ENCODE measurements at places on chromosomes 7 and 10.

GRCh38 chr7:125326666-125327255 is 397.1 kb upstream of the POT1 start:
- no peak for DNase-seq

- peak; percentile 69 for DNase-seq
Observed at GRCh38 chr7:84998665-84999064, 188.2 kb downstream of the SEMA3D start.

DNA sequence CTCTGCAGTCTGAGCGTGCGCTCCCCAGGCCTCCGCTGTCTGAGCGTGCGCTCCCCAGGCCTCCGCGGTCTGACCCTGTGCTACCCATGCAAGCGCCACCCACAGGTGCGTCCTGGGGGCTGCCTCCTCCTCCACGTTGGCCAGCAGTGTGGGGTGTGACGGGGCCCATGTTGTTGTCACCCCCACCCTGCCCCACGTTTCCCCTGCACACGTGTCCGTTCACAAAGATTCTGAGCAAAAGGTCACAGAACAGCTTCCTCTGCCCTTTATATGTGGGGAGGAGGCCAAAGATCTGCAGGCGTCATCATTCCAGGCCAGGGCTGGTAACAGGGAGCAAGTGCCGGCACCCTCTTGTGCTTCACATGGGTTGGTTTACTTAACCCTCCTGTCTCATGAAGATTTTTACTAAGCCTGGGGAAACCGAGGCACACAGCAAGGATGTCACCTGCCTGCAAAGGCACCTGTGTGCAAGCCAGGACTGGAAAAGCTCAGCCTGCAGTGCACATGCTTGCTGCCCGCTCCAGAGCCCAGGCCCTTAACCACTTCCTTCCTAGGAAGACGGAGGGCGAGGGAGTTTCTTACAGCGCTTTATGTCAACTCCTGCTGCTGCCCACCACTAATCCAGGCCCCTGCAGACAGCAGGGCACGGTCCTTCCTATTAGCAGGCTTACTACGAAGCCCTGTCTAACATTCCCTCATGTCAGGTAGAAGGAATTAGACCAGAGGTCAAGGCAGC is 4.8 kb downstream of the GPR146 start:
- no peak for DNase-seq

DNA sequence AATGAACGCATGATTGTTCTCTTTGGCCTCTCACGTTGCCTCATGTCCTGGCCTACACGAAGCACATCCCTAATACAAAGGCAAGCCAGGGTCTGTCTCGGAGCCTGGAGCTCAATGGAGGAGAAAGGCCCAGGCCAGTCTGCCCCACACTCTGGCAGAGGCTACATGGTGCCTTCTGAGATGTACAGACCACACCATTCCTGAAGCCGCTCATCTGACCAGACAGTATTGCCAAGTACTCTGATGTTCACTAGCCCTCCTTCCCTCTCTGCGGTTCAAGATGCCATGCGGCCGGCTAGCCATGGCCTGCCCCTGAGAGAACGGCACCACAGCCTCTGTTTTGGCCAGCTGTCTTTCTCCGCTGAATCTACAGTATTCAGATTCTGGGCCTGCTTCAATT is 5.9 kb downstream of the BNIP3 start:
- no peak for DNase-seq

- DNase-seq, result no peak
Observed at GRCh38 chr7:77524731-77525130, 12.4 kb upstream of the PTPN12 start.

- no peak for DNase-seq
Observed at GRCh38 chr7:150340875-150341262, 560 bp downstream of the RARRES2 start.

GRCh38 chr7:139681812-139682135 is 96.0 kb downstream of the HIPK2 start:
- DNase-seq, result no peak

DNA sequence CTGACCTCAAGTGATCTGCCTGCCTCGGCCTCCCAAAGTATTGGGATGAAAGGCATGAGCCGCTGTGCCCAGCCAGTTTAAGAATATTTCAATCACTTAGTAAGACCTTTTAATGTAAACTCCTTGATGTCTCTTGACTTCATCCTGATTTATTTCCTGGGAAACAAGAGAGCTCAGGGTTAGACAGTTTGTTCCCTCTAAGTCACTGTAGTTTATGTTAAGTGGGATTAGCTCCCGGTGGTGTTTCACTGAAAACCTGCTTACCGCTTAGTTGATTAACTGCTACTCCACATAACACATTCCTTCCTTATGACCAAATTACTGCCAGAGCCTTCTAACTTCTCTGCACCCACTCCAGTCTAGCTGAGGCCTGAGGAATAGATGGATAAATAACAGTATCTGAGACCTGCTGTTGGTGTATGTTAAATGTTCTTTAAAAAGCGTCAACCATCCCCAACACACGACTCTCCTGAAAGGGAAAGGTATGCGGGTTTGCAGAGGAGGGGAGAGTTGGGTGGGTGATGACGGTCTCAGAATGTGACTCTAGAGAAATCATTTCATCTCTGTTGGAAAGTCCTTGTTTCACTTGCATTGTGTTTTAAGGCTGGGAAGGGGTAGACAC is 48.7 kb downstream of the CREB3L2 start:
- no peak for DNase-seq

- DNase-seq, result no peak
Observed at GRCh38 chr10:1633783-1634182, 103.5 kb downstream of the ADARB2 start.

DNA sequence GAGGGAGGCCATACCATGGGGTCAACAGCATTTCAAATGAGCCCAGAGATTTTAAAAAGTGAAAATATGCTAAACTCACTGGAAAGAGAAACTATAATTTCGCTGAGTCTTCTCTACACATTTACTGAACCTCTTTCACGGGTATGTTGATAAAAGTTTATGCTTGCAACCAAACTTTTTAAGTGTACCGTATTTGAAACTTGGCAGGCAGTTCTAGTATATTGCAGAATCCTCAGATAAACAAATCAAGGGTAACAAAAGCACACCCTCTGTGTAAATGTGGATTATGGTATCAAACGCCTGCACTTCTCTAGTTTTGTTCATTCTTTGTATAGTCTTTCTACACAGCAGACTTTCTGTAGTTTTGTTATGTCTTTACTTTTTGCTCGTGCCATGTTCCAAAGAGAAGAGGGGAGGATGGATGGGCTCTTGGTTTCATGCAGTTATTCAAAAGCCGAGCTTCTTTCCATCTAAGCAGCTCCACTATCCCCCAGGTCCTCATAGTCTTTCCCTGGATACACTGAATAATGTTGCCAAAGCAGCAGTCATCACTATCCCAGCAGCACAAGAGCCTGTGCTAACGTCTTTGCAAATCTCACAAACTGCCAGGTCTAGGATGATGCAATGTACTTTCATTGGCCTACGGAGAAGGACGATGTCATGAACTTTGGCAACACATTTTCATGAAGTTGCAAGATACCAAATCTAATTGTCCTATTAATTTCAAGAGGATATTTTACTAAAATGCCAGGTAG is 131.2 kb downstream of the MPP7 start:
- DNase-seq, result no peak

- DNase-seq, result no peak
Observed at GRCh38 chr10:83603708-83604107, 535.6 kb upstream of the GHITM start.

GRCh38 chr7:75711656-75712514 is 26.9 kb downstream of the HIP1 start:
- DNase-seq, result no peak

DNA sequence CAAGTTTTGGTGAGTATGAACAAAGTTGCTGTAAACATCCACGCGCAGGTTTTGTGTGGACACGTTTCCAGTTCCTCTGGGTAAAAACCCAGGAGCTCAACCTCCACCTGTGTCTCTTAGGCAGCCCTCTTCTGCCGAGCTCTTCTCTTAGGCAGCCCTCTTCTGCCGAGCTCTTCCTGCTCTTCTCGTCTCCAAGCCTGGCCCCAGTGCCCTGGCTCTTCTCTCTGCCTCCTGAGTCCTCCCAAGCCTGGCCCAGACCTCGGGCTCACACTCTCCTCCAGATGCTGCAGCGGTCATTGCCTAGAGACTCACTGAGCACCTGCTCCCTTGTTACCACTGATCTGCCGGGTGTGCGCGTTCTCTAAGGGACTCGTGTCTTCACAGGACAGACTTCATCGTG is 38.7 kb upstream of the BNIP3 start:
- peak; percentile 2 for DNase-seq

DNA sequence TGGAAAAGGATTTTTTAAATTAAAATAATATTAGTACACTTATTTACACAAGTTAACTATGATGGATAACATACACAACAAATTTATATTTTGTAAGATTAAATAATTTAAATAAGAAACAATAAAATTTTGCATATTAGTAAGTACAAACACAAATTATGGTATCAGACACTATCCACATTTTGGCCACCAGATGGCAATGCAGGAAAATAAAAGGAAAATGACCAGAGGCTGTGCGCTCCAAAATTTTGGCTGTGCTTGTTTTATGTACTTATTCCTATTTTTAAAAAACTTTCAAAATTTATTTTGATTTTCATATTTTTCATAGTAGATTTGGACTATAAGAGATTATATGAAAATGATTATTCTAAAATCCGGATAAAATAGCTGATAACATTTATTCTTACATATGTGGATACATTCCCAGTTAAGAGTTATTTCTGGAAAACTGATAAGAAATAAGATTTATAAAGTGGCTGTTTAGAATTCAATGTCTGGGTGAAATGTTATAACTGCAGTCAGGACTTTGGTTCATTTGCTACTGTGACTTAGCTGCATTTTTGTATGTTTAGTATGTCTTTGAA is 274.7 kb upstream of the HGF start:
- DNase-seq, result peak; percentile 62

DNA sequence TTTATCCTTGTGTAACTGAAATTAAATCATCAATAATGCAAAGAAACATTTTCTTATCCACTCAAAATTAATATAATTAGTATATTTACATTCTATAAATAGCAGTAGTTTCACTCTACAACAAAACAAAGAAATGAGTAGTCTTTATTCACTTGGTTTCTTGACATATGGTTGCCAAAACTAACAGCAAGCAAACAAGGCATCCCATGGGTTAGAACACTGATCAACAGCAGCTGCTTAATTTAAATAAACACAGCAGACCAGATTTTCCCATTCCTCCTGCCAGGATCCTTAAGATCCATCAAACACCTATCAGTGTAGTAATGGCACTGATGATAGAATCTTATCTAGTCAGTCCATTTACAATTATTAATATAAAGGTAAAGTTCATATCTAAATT is 22.1 kb downstream of the NCAPG2 start:
- DNase-seq, result no peak

GRCh38 chr10:121157998-121158397 is 306.8 kb downstream of the WDR11 start:
- no peak for DNase-seq

GRCh38 chr10:28761084-28761846 is 83.9 kb downstream of the BAMBI start:
- no peak for DNase-seq

GRCh38 chr7:7943951-7944350 is 24.6 kb upstream of the GLCCI1 start:
- no peak for DNase-seq

- peak; percentile 91 for DNase-seq
Observed at GRCh38 chr7:116524609-116525297, at the start of gene CAV1. Gene CAV1, plus strand, starts transcription at chr7:116525036. Its CDS starts 27 bp downstream, at chr7:116525063.

DNA sequence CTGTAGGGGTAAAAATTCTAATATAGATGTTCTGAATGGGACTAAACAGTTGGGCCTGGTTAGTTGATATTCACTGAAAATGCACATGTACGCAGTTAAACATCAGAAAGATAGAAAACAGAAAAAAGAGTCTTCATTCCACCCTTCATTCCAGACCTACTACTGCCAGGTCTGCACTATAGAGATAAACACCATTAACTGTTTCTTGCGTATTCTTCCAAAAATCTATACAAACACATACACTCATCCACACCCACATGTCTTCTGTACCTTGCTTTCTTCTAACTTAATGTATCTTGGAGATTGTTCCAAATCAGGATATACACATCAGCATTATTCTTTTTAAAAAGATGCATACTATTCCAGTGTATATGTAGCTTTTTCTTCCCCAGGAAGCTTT is 13.9 kb upstream of the CLEC2L start:
- no peak for DNase-seq

DNA sequence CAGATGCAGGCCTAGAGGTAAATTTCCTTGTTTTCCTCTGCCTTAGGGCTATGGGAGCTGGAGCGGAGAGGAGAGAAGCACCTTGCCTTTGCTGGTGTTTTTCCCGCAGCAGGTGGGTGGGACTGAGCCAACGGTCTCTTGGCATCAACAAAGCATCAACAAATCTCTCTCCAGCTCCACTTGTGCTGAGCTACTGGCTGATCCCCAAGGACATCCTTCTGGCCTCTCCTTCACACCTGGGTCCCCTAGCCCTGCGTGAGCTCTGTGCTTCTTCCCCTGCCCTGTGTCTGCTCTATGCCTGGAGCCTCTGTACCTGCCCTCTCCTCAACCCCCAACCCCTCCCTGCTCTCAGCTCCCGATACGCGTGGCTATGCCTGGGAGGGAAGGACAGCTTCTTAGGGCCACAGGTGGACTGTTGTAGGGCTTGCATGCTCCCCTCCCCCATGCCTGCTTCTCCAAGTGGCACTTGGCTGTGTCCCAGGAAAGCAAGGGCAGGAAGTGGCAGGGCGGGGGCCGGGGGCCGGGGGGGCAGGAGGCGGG is 3.2 kb upstream of the CLDN4 start:
- no peak for DNase-seq

DNA sequence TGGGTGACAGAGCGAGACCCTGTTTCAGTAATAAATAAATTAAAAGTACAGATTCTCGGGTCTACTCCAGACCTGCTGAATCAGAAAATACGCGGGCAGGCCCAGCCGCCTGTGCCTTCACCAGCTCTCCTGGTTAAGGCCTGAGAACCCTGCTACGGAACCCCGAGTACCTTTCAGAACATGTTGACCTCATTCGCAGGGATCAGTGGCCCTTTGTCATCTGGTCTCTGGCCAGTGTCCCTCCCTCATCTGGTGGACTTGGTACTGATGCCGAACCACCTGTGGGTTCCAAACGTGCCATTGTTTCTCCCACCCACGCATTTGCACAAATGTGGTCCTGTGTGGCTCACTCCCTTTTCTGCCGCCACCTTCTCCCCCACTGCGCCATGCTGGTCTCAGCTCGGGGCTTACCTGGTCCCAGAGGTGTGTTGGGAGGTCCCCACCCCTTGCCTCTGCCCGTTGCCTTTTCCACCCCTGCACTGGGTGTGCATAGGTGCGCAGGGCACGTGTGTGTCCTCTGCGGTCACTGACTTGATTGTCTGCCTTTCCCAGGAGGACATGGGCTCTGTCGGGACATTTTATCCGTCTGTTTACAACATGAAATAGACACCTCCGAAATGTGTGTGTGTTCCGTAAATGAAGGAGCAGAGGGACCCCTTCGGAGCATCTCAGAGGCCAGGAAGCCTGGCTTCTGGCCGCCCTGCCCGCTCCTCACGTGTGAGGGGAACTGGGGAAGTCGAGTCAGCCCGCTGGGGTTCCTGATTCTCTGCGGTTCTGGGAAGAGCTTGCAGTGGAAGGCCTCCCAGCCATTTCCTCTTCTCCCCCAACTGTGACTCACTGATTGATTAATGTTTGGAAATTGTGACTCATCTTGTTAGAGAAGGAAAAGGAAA is 135.2 kb downstream of the CUX1 start:
- peak; percentile 32 for DNase-seq

DNA sequence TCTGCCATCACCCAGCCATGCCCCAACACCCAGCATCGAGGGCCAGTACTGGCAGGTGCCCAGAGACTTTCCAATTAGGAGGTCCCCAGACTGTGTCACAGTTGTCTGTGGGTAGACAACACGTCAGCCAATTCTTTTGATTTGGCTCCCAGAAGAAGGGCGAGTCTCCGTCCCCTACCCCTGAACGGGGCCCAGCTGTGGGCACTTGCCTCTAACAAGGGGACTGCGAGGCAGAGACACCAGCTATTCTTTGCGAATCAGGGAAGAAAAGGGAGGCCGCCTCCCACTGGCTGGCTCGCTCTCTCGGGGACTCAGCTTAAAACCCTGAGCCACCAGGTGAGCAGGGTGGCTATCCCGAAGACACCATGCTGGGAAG is 167.3 kb downstream of the USP6NL start:
- no peak for DNase-seq

Data from RKO (cell line).